ENCODE measurements at places on chromosomes 2 and 18.

DNA sequence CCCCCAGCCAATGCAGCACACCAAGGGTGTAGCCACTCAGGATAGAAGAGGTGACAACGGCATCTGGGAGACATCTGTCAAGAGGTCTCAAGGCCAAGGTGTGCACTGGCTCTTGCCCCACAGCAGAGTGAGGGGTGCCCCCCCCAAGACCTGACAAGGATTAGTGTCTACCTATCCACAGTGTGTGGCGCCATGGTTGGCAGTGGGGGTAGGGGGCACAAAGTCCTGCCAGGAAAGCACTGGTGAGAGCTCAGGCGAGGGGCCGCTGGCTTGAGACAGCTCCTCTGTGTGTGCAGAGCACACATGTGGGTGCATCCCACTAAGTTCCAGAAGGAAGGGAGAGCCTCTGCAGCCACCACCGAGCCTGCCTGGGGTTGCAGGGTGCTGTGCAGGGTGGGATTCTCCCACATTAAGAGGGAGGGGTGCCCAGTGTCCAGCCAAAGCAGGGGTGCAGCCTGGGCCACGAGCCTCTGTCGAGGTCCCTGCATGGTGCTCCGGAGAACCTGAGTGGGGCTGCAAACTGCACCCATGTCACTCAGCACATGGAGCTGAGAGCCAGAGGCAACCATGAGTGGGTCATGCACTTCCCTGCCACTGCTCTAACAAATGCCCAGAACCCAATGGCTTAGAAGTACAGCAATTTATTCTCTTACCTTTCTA is 311.2 kb upstream of the HDAC4 start:
- no peak for DNase-seq

DNA sequence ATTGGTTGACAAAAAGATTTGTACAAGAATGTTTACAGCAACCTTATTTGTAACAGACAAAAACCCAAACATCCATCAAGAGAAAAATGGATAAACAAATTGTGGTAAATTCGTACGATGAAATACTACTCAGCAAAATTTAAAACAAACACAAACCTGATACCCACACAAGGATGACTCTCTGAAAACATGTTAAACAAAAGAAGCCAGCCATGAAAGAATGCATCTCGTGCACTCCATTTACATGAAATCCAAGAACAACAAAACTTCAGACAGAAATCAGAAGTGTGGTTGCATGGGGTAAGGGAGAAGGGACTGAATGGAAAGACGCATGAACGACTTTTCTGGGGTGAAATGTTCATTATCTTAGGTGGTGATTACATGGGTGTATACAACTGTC is 93.4 kb downstream of the SLC25A12 start:
- DNase-seq = no peak

DNA sequence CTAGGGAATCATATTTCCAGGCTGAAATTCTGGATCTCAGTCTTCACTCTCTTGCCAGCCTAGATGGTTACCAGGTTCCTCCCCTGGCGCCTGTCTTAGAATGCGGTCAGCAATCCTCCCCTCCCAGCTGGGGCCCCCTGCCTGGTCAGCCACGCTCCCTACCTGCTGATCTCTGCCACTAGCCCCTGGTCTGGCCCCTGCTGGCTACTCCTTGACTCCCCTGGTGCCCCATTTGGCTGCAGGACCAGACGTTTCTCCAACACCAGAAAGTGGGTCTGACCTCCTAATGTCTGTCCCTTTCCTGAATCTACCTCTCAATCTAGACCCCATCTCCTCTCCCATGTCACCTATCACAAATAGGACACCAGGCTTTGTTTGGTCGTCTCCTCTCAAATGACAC is 432.0 kb upstream of the SMIM21 start:
- DNase-seq = no peak

GRCh38 chr2:15284614-15285013 is 276.5 kb downstream of the NBAS start:
- no peak for DNase-seq

GRCh38 chr2:237613679-237614078 is 13.7 kb upstream of the LRRFIP1 start:
- DNase-seq = no peak

DNA sequence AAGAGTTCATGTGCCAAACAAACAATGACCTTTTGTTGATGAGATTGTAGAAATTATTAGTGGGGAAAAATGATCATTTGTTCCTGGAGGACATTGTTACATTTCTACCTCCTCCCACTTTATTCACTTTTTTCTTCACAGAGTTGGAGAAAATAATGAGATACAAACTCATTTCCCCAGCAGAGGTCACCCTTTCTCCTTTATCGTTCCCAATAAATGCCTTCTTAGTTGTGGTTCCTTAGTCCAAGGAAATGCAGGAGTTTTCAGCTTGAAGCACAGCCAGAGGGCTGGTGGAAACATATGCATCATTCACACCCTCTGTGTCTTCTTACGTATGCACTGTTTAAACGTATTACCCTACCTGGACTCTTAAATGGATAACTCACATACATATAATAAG is 108.8 kb downstream of the SLC4A3 start:
- no peak for DNase-seq
